ENCODE measurements at places on chromosomes 12 and 14. TPM values are rescaled to one million over a fixed set of nuclear protein-coding genes. Genes with fewer than 3 reads are reported as not detected.

The CCDC184 gene
- total RNA-seq, result 2.4 TPM

The SCNN1A gene
- total RNA-seq, result 1.3 TPM

The LRRC43 gene
- total RNA-seq, result not detected

The PELI2 gene
- total RNA-seq, result 17.5 TPM

The RNU6-8 gene
- total RNA-seq, result not detected

The TAS2R20 gene
- 7.2 TPM for total RNA-seq

The COCH gene
- not detected for total RNA-seq

The WDHD1 gene
- 0.51 TPM for total RNA-seq

The SLC10A1 gene
- total RNA-seq, result not detected

The ACOT6 gene
- total RNA-seq, result not detected

The EML5 gene
- 0.26 TPM for total RNA-seq

The RDH5 gene
- total RNA-seq, result 6.4 TPM

The AKAP6 gene
- 4.1 TPM for total RNA-seq

The PRKD1 gene
- total RNA-seq, result 47.9 TPM

The TPPP2 gene
- 0.67 TPM for total RNA-seq

The CEBPE gene
- total RNA-seq, result not detected

The DBX2 gene
- 0.35 TPM for total RNA-seq

The NID2 gene
- total RNA-seq, result 92.6 TPM

The BMAL2 gene
- total RNA-seq, result 2.7 TPM

The CD163L1 gene
- under 0.01 TPM for total RNA-seq

The NPFF gene
- not detected for total RNA-seq

Measured in uterus (tissue), 4 donors.